H54 (cell line): ENCODE measurements at places on chromosomes 6 and 20.

- DNase-seq = no peak
Measured at GRCh38 chr6:124002377-124003081, 198.9 kb downstream of the NKAIN2 start.

DNA sequence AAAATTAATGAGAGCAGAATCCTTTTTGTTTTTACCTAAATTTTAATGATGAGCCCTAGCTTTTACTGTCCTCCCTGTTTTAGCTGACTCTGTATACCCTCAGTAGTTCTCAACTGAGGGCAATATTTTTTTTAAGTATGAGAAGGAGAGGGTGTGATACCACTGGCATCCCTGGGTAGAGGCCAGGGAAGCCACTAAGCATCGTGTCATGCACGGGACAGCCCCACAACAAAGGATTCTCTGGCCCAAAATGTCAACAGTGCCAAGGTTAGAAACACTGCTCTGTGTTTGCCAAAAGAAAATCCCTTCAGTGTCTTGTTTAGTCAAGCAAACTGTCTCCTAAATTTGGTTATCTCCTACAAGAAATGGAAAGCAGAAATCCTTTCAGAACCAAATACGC is 210.4 kb downstream of the KCNQ5 start:
- DNase-seq = no peak

GRCh38 chr6:17892097-17892686 is 95.2 kb downstream of the KIF13A start:
- no peak for DNase-seq

- no peak for DNase-seq
Measured at GRCh38 chr6:54525731-54526130, 217.5 kb downstream of the TINAG start.

DNA sequence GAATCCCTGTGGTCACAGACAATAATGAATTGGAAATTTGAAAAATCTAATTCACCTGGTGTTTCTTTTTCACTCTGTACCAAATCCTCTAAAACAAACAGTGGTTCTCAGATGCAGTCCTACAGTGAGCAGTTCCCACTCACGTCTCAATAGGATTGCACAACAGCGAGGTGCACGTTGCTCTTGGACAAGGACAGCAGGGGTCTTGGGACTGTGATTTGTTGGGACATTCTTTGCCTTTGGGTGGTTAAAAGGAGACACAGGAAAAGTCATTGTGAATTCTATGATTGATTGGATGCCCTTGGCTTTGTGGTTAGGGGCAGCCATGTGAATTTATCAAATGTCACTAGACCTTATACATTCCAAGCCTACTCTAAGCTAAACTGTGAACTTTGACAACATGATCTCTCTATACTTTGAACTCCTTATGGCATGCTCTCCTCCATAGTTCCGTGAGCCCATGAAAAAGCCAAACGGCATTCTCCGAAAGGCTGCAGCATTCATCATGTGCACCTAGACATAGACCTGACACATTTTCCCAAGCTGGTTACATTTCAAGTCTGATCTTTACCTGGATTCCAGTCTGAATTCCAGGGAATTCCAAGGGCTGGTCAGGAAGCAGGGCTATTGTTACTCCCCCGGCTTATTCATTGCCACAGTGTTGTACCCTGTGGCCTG is 647 bp downstream of the UNC93A start:
- no peak for DNase-seq

DNA sequence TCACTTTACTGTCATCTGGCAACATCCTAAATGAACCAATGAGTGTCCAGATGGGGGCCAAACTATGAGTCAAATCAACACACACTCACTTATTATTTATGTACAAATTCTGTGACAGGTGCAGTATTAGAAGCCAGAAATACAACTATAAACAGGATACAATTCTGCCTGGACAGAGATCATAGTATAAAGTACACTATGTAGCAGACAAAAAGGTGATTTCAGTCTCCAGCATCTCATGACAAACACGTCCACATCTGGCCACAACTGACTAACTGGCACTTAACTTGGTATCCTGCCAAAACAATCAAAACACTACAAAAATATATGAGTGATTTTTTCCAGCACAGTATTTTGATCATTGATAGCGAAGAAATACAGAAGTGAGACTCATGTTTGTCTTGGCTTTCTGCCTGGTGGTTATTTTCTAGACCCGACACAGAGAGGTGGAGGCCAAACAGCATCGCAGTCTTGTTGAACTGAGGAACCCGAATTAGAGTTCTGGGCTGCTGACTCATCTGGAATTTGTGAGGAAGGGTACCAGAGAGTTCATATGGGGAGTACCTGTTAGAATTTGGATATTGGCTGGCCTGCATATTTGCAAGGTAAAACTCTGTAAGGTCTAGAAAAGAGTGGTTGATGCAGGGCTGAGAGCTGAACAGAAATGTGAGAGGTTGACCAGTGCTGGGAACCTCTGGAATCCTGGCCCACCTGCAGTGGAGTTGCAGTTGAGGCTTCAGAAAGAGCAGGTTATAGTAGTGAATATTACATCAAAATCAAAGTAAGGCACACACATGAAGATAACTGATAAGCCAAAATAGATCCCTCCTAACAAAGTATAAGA is 475.2 kb downstream of the PTPRT start:
- no peak for DNase-seq

GRCh38 chr6:158938811-158939254 is 61.2 kb downstream of the RSPH3 start:
- DNase-seq = no peak

DNA sequence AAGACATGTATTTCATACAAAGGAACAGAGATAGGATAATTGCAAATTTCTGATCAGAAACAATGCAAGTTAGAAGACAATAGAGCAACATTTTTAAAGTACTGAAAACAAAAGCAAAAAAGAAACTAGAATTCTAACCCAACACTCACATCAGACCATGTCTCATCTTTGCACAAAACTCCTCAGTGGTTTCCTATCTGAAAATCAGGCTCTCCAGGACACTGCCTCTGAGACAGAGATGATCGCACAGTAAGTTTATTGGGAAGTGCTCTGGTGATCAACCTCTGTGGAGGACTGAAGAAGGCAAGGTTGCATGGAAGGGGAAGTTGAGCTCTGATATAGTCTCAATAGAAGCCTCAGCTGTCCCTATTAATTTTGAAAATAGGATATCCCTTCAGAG is 2.3 kb upstream of the TTBK1 start:
- no peak for DNase-seq

- DNase-seq = no peak
Measured at GRCh38 chr20:2390951-2391675, 10.4 kb downstream of the TGM6 start.

DNA sequence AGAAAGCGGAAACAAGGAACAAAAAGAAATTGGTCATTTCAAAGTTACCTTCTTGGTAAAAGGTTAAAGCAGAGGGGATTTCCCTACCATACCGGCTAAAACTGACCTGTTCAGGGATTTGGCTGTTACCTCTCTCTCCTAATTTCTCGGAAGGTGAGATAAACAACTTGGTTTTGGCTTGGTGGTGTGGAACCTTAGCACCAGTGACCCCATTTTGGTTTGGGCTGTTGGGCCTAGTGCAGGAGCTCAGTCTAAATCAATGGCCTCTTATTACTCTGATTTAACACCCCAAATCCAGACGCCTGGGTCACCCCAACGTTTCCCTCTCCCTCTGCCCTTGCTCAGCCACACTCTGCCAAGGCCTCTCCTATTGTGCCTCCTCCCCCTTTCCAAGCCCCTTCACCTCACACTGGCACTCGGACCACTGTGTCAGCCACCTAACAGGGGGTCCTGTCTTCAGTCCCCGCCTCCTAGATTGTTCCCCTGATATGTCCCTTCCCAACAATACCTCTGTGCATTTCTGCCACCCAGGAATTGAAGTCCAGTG is 8.3 kb downstream of the NCR2 start:
- DNase-seq = no peak

- DNase-seq = no peak
Measured at GRCh38 chr6:81331526-81331925, 421.0 kb downstream of the TENT5A start.
